ENCODE measurements at places on chromosomes 5 and 9.

GRCh38 chr5:164370841-164371240, 865.4 kb downstream of the MAT2B start:
- DNase-seq, result no peak

DNA sequence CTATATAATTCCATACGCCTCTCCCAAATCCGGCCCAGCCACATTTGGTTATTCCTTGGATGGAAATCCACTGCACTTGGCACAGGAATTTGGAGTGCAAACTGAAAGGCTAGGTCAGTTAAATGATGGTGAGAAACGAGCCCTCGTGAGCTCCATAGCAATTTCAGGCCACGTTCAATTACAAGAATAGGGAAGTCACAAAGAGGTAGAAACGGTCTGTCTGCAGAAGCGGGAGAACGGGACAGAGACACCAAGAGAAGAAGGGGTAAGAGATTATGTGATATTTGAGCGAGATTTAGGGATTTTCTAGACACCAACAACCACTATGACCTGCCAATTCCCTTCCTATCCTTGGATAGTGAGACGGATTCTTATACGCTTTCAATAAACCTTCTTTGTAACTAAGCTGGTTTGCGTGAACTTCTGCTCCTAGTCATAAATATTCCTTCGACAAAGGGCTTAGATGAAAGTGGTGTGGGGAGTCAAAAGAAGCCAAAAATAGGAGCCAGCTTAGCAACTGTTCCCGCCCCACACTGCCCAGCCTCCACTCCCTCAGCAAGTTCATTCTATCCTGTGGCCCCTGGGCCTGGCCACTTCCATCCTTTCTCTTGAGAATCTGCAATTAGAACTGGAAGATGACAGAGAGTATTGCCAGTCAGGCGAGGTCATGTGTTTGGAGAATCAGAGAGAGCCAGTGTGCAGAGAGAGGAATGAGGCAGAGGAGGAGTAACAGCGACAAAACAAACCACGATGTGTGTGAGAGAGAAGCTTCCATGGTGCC, 118.4 kb downstream of the ZNF608 start:
- no peak for DNase-seq

- DNase-seq, result no peak
Observed at GRCh38 chr5:103128202-103128601, 8.1 kb downstream of the PPIP5K2 start.

- no peak for DNase-seq
Observed at GRCh38 chr5:14588758-14589543, 7.4 kb downstream of the OTULINL start.

DNA sequence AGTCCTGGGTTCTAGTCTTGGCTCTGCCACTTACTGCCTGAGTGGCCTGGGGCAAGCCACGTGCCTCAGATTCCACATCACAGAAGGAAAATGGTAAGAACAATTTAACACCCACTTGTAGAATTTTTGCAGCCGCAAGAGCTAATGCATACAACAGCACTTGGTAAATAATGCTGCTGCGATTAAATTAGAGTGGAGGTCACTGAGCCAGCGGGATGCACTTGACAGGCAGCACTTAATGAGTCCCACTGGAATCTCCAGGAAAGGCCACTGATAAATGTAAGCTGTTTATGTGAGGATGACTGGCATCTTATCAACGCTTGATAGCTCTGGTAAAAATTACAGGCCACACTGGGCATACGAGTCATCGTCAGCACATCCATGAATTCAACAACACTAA, 59.4 kb upstream of the UBTD2 start:
- no peak for DNase-seq

- no peak for DNase-seq
Observed at GRCh38 chr5:73740274-73740790, 114.3 kb downstream of the ARHGEF28 start.

DNA sequence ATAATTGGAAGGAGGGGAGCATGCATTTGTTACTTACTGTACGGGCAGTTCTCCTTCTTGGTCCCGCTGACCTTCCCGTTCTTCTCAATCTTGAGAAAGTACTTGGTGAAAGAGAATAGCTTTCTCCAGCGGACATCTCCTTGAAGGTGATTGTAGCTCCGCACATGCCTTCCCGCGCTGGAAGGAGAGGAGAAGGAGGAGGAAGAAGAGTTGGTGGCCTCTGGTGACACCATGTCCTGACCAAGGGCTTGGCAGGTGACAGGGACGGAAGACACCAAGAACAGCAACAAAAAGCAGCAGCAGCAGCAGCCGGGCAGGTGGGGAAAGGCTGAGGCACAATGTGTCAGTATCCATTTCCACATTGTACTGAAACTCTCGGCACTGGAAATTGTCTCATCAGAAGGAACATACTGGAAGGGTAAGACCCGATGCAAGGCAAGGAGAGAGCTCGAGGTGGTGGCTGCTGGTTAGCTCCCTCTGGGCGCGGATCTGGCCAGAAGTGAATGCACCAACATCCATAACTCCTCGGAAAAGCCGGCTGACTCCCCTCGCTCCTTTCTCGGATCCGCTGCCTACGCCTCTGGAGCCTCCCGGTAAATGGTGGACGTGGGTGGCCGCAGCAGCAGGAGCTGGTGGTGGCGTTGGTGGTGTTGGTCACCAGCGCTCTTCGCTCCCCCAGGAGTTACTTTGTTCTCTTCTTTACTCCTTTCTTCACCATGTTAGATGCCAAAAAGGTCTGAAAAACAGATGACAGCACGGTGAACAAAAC, 715 bp downstream of the FGF10 start:
- no peak for DNase-seq

GRCh38 chr5:57824047-57824446, 341.4 kb upstream of the ACTBL2 start:
- no peak for DNase-seq

GRCh38 chr9:133973791-133974630, 18.1 kb downstream of the VAV2 start:
- no peak for DNase-seq

Measured in T-helper 2 cell (primary cell).